Thymus (tissue), 14 donors: ENCODE measurements at places on chromosomes 12 and 14. TPM values are rescaled to one million over a fixed set of nuclear protein-coding genes. Genes with fewer than 3 reads are reported as not detected.
A peak's percentile ranks its signal among the peaks of the same experiment; 100 is the strongest.

DNA sequence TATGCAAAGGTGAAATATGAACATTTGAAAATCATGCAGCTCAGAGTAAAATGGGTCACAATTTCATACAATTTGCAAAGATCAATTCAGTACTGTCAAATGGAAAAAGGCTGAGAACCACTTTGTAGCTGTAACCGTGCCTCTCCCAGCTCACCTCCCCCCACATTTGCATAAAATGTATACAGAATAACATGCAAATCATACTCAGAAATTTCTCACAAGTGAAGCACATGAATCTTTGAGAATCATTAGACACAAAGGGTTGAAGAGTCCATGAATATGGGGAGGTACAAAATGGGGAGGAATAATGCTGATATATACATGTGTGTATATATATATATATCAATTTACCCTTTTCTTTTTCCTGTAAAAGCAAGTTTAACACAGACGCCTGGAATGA, 162.1 kb downstream of the APAF1 start:
- no peak for DNase-seq

- DNase-seq = no peak
Measured at GRCh38 chr12:15963271-15963670, 52.1 kb downstream of the DERA start.

DNA sequence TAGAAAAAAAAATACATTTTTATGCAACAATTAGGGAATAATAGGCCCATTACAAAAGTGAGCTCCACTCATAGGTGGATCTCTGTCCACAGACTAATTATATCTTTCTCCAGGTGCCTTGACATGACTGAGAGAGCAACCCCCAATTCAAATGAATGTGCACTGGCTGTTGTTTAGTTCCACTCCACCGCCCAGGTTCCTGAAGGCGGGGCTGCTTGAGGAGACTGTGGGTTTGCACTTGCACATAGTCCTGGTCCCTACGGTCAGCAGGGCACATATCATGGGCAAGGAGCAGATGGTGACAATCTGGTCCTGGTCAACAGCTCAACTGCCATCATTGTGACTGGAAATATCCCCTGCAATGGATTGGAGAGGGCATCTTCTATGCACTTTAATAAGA, 195.6 kb upstream of the PWP1 start:
- DNase-seq = no peak

GRCh38 chr14:24212924-24213865, at the start of gene CHMP4A:
TSS of gene CHMP4A (minus strand) at chr14:24213488. CDS start at chr14:24213439, 49 bp downstream.
- peak; percentile 87 for DNase-seq

The HCAR1 gene
- total RNA-seq = 0.33 TPM

The PKP2 gene
- total RNA-seq = 6.0 TPM

DNA sequence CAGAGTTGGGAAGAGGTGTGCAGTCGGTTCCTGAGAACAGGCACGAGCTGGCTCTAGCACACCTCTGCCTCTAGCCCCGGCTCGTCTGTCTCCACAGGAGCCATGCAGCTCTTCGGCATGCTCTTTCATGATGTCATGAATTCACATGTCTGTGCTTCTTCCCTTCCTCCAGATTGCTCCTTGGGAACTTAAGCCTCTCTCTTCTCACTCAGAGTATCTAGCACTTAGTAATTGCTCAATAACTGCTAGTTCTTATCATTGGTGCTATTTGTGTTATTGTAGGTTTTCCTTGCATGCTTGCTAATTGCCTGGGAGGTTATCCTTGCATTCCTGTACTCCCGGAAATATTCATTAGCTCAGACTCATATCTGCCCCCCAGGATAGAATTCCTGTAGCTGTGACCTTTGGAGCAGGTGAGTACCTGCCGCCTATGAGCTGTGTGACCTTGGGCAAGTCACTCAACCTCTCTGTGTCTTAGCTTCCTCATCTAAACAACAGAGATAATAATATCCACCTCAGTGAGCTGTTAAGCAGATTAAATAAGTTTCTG, 19.5 kb downstream of the FAM181A start:
- no peak for DNase-seq

The AQP5 gene
- 0.09 TPM for total RNA-seq

GRCh38 chr14:100557658-100558057, 29.6 kb downstream of the BEGAIN start:
- no peak for DNase-seq

The ERP27 gene
- total RNA-seq = 1.3 TPM

The ZBTB42 gene
- 2.1 TPM for total RNA-seq

The ABCB9 gene
- 2.1 TPM for total RNA-seq

DNA sequence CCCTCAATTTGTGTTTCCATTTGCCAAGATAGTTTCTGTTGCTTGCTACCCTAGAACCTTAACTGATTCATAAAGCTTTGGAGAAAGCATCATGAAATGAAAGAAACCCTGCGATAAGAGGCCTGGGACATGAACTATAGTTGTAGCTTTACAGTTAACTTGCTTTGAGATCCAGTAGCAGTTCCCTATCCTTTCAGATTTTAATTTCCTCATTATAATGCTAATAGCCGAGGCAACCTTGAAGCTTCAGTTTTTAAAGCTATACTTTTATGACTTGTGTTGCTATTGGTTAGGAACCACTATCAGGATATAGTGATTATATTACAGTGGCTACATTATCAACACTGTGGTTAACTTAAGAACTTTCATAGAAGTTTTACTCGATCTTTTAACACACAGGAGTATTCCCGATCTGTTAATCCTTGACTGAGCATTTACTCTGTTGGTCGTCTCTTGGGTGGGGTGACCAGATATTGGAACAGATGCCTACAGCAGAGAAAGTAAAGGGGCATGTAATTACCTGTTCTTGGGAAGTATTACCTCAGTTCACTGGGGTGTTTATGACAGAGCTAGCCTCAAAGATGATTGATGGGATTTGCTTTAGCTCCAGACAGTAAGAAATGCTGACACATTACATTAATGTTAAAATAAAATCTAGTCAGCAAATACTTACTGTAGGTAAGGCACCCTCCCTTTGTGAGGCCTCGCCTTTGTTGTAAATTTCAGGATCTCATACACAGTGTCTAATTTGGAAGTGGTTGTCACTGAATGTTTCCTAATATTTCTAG, 86.2 kb upstream of the CSRP2 start:
- DNase-seq = no peak

DNA sequence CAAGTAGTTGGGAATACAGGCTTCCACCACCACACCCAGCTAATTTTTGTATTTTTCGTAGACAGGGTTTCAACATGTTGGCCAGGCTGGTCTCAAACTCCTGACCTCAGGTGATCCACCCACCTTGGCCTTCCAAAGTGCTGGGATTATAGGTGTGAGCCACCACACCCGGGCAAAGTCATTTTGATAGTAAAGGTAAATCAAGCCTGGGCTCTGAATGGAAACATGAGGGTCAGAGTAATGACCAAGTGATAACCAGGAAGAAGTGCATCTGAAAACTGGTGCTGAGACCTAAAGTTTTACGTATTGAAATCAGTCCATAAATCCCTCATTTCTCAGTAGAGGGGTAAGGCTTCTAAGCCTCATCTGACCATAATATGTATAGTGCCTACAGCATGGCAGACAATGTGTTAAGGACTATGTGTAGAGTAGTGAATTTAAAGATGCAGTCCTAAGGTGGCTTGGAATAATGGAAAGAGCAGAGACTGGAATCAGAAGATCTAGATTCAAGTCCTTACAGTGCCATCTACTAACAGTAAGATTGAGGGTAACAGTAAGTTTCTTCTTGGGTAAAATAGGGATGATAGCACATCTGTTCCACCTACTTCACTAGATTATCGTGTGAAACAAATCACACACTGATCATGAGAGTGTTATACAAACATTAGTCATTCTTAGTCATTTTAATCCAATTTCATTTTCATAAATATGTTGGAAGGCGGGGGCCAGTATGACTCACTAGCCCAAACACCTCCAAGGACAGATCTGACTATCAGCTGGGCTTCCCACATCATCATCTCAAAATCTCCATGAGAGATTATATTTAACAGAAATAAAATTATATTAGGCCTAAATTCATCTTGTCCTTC, 11.2 kb downstream of the MAP4K5 start:
- no peak for DNase-seq

DNA sequence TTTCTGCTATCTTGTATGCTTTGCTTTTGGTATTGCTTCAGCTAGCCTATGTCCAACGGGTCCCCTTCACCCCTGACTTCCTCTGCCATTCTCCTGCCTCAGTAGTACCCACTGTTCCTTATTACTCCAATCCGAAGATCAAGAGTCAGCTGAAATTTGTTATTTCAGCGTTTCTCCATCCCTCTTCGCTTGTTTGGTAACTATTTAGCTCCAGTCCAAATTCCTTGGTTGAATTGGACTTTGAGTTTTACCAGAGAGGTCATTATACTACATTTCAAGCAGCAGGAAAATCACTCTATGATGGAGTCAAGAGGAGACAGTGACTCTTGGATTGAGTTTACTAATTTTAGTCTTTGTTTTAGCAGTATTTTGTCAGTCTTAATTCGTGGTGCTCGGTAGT, 4.5 kb downstream of the ETFBKMT start:
- DNase-seq = no peak

The WNT1 gene
- not detected for total RNA-seq

The MBIP gene
- total RNA-seq = 15.4 TPM

The CLEC1B gene
- total RNA-seq = 0.19 TPM

The DAAM1 gene
- 11.3 TPM for total RNA-seq

The SLC22A17 gene
- total RNA-seq = 1.2 TPM

- DNase-seq = no peak
Measured at GRCh38 chr12:62530596-62530995, 64.0 kb downstream of the MON2 start.

- DNase-seq = no peak
Measured at GRCh38 chr14:37587881-37588666, 7.0 kb downstream of the FOXA1 start.

GRCh38 chr12:93060666-93061472, 131.8 kb upstream of the EEA1 start:
- DNase-seq = no peak

DNA sequence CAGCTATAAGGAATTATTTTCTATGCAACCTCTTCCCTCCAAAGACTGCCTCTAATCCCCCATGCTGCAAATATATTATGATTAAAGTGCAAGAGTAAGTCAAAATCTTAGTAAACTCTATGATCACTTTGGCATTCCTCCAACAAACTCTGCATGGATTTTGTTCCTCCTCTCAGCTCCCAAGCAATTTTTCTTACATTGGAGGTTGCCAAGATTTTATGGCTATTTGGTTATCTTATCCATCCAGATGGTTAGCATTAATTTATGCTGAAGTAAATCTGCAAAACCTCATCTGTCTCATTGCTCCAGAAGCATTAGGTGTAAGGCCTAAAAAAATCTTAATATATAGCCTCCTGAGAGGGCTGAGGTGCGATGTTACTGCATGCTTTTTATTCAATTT, 228.1 kb downstream of the CHST11 start:
- no peak for DNase-seq

GRCh38 chr12:54463484-54463883, 9.9 kb downstream of the GTSF1 start:
- no peak for DNase-seq

The DIP2B gene
- 12.7 TPM for total RNA-seq

The PIWIL1 gene
- 0.28 TPM for total RNA-seq

The TESPA1 gene
- total RNA-seq = 66.9 TPM

The MIP gene
- total RNA-seq = 0.09 TPM

DNA sequence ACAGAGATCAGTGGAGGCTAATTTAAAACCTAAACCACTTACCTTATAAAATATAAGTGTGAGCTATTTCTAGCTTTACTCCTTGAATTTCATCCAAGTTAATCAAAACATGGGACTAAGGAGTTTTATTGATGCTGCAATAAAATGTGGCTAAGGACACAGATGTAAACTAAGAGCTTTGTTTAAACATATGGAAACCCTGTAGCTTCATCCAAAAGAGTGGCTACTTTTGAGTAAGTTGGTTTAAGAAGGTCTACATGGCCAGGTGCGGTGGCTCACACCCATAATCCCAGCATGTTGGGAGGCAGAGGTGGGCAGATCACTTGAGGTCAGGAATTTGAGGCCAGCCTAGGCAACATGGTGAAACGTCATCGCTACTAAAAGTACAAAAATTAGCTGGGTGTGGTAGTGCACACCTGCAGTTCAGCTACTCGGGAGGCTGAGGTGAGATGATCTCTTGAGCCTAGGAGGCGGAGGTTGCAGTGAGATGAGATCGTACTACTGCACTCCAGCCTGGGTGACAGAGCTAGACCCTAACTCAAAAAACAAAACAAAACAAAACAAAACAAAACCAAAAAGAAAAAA, 40.4 kb downstream of the TCHP start:
- DNase-seq = no peak

DNA sequence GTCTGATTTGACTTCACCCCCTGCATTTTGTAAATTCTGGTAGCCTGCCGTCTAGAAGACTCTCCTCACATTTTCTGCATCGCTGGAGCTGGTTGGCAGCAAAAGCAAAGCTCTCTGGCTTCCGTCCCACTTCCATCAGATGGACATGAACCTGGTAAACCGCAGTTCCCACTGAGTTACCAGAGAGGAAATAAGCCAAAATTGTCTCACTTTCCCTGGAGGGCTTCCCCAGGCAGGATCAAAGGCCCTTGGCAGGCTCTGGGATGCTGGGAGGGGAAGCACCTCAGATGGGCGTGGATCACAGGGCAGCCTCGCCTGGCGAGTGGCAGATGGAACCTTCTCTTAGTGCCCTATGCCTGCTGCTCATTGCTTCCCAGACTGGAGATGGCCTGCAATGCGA, 243.5 kb downstream of the TMEM132C start:
- DNase-seq = no peak

The AJUBA gene
- 14.4 TPM for total RNA-seq

GRCh38 chr12:19181666-19182426, 52.3 kb downstream of the PLEKHA5 start:
- no peak for DNase-seq

- no peak for DNase-seq
Measured at GRCh38 chr12:52827499-52828090, 6.5 kb downstream of the KRT79 start.

GRCh38 chr14:91573894-91574837, 64.1 kb upstream of the PPP4R3A start:
- DNase-seq = peak; percentile 69

DNA sequence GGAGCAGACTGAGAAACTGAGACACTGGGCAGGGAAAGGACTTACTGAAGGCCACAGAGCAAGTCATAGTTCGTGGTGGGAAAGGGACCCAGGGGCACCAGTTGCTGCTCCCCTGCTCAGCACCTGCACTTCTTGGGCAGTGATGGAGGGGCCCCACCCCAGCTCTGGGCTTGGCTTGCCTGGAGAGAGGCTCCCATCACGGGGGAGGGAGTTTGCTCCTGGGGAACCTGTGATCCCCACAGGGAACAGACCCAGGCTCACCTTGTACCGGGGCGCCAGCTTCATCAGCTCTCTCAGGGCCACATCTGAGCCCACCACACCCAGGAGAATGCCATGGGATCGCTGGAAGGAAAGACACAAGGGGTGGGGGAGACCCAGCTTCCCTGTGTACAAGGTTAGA, 39.8 kb downstream of the CACNA2D4 start:
- no peak for DNase-seq
